ENCODE measurements at places on chromosomes 13 and 19.
A peak's percentile ranks its signal among the peaks of the same experiment; 100 is the strongest.

DNA sequence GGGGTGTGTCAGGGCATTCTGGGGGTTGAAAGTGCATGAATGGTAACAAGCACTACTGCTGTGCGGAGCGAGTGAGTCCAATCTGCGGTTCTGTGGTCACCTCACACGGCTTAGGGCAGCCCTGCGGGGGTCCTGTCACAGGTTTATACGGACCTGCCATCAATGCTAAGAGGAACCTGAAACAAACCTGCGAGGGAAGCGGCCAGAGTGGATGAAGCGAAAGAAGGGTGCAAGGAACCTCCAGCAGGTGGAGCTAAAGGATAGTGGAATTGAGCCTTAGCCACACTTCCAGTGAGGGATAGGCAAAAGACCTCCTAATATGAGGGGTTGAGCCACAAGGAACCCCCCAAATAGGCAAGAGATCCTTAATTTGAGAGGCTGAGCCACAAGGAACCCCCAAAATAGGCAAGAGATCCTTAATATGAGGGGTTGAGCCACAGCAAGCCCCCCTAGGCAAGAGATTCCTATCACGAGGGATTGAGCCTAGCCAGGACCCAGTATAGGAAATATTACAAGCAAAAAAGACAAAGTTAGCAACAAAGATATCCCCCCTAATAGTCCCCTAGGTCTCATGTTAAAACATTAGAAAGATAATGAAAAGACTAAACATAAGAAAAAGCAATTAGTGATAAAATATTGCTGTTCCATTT, 6.3 kb upstream of the ZNF69 start:
- DNase-seq: peak; percentile 60

DNA sequence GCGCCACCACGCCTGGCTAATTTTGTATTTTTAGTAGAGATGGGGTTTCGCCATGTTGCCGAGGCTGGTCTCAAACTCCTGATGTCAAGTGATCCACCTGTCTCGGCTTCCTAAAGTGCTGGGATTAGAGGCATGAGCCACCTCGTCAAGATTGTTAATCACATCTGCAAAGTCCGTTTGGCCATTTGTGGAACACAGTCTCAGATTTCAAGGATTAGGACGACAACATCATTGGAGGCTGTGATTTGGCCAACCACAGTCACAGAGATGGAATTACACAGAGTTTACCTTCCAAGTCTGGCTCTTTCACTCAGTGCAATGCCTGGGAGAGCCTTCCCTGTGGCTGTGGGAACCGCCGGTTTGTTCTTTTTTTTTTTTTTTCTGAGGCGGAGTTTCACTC, 17.8 kb downstream of the SULT2B1 start:
- no peak for DNase-seq

DNA sequence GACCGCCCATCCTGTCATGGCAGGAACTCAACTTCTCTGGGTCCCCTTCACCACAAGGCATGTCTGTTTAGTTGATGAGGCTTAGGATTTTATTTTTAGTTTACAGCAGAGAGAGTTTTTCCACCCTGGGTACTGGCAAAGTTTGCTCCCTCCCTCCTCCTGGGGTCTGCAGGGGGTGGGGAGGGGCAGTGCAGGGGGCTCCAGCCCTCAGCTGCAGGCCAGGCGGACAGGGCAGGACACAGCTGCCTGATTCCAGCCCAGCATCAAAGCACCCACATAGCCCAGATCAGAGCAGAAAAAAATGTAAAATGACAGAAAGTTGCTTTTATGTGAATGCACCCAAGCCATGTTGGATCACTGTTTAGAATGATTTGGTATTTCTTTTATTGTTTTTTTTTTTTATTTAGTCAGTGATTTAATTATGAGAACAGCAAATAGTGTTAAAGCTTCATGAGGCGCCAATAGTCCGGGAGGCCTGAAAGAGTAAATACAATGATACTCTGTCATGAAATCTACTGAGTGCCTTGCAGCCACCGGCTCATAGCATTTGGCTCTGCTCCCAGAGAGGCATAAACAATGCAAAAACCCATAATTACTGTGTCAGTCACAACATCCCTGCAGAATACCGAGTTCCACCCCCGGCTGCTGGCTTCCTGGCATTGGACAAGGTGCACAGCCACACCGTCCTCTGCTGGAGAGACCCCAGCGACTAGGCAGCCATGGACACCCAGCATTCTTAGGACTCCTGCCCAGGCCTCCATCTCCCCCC, 923.5 kb downstream of the UQCRFS1 start:
- no peak for DNase-seq

- DNase-seq: no peak
Observed at GRCh38 chr13:110154410-110154933, 152.5 kb downstream of the COL4A1 start.
